ENCODE measurements at places on chromosomes 11 and 22. TPM values are rescaled to one million over a fixed set of nuclear protein-coding genes. Genes with fewer than 3 reads are reported as not detected.
A peak's percentile ranks its signal among the peaks of the same experiment; 100 is the strongest.

NOX4 gene
- total RNA-seq: not detected

DNA sequence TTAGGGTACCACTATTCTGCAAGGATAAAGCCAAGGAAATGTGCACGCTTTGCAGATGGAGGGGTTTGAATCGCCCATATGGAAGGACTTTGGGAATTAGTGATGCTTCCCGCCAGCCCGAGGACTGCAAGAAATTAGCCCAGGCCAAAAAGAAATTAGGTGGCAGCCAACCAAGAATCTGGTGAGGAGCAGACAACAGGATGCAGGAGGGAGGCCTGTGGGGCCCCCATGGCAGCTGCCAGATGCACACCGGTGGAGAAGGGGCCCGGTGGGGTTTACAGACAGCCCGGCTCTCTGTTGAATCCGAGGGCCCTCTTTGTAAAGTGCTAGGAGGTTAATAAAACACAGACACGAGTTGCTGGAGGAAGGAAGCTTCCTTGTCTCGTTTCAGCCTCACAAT is 73.5 kb downstream of the TIMP3 start:
- no peak for DNase-seq
- peaks cover 5% of the 10 kb centered on the region for H3K27me3 ChIP-seq
- no peaks in the 10 kb centered on the region for H3K4me1 ChIP-seq

- no peak overlapping the region for H3K4me3 ChIP-seq
- H3K27ac ChIP-seq: no peak overlapping the region
These were observed 19.6 kb upstream of the IL18BP start for GRCh38 chr11:71979094-71979493.

GRCh38 chr22:46165977-46166376 is 15.7 kb downstream of the PPARA start:
- no peaks in the 10 kb centered on the region for H3K36me3 ChIP-seq
- H3K27me3 ChIP-seq: no peaks in the 10 kb centered on the region
- H3K4me3 ChIP-seq: no peak overlapping the region
- no peak overlapping the region for H3K27ac ChIP-seq
- no peak for DNase-seq

DNA sequence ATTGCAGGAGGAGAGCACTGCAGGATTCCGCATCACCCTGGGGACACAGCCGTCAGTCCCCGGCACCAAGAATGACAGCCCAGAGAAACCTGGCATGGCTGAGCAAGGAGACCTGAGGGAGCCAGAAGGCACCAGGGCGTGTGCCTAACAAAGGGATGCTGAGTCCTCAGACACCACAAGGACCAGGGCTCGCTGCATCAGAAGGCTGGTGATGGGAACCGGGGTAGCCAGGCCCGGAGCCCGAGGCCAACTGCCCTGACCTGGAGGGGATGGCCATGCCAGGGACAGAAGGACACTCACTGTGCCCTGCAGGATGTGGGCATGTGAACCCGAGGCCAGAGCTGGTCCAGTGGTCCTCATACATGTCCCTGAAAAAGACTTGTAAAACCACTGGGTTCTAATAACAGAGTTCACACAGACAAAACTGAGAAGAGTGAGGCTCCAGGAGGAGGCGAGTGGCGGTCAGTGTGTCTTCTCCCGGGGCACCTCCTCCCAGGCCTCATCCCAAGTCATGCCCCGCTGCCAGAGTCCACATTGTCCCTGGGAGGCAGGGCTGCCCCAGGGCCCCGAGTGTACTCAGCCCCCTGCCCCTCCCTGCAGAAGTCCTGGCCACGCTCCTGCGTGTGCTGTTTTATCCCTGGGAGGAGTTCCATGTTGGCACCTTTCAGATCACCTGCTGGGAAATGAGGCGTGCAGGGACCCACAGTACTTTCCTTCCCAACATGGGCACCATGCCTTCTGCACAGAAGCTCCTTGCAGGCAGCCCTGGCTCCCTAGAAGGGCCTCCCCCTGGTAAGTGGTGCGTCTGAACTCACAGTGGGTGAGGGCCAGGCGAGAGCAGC is 42.5 kb downstream of the TBX1 start:
- no peak for DNase-seq
- no peaks in the 10 kb centered on the region for H3K27me3 ChIP-seq
- no peak overlapping the region for H3K4me3 ChIP-seq
- H3K27ac ChIP-seq: no peak overlapping the region

- H3K27me3 ChIP-seq: no peaks in the 10 kb centered on the region
- H3K4me3 ChIP-seq: no peak overlapping the region
- no peak overlapping the region for H3K27ac ChIP-seq
- DNase-seq: no peak
- H3K36me3 ChIP-seq: peaks cover 11% of the 10 kb centered on the region
- H3K4me1 ChIP-seq: peaks cover 22% of the 10 kb centered on the region
These were observed 2.2 kb downstream of the C11orf24 start for GRCh38 chr11:68269414-68270081.

DNA sequence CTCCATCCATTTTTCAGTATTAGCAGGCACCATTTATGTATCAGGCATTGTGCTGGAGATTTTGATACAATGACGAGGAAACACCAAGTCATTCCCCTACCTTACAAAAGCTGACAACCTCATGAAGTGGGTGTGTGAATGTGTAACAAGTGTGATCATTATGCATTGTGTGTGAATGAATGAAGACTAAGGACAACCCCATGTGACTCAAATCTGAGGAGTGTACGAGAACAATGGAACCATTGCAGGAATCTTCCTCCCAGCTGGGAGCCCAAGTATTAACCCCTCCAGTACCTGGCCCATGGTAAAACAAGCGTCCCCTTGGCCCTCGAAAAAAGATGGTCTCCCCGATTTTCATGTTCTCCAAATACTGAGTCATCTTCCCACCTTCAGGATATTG is 4.4 kb downstream of the CYB5R2 start:
- H3K4me1 ChIP-seq: peaks cover 21% of the 10 kb centered on the region
- DNase-seq: no peak
- peaks cover 13% of the 10 kb centered on the region for H3K27me3 ChIP-seq
- peaks cover 2% of the 10 kb centered on the region for H3K36me3 ChIP-seq

GRCh38 chr22:27699383-27700019 is 102.1 kb downstream of the MN1 start:
- no peaks in the 10 kb centered on the region for H3K36me3 ChIP-seq
- DNase-seq: no peak
- H3K27ac ChIP-seq: no peak overlapping the region
- H3K4me1 ChIP-seq: no peaks in the 10 kb centered on the region
- H3K27me3 ChIP-seq: peaks cover 2% of the 10 kb centered on the region

- no peaks in the 10 kb centered on the region for H3K36me3 ChIP-seq
- H3K4me1 ChIP-seq: peaks cover 3% of the 10 kb centered on the region
- no peak overlapping the region for H3K27ac ChIP-seq
These were observed 36.3 kb upstream of the CFAP300 start for GRCh38 chr11:102010776-102011494.

DNA sequence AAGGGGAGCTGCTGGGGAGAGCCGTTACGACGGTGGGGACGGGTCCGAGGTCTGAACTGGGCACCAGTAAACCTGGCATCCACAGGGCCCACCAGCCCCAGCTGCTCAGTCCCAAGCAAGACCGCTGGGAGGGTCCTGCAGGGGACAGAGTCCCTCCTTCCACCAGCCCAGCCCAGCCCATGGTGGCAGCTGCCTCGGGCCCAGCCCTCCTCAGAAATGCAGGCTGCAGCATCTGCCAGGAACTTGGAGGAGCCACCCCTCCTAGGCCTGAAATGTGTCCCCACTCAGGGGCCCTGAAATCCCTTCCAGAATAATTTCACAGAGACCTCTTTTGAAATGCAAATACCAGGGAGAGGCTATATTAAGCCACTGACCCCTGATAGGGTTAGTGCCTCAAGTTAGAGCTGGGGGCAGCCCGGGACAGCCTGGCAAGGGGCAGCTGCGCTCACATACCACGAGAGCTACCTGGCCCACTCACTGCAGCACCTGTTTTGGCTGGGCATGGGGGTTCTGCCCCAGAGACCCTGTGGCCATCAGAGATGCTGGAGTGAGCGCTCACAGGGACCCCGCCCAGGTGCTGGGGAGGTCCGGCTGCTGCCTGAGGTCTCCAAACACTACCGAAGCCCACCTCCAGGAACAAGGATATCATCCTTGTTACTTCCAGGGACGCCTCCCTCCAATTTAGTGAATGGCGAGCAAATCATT is 53.1 kb downstream of the CELSR1 start:
- H3K4me1 ChIP-seq: peaks cover 13% of the 10 kb centered on the region
- no peak overlapping the region for H3K27ac ChIP-seq
- DNase-seq: no peak
- H3K4me3 ChIP-seq: no peak overlapping the region
- H3K36me3 ChIP-seq: no peaks in the 10 kb centered on the region

DNA sequence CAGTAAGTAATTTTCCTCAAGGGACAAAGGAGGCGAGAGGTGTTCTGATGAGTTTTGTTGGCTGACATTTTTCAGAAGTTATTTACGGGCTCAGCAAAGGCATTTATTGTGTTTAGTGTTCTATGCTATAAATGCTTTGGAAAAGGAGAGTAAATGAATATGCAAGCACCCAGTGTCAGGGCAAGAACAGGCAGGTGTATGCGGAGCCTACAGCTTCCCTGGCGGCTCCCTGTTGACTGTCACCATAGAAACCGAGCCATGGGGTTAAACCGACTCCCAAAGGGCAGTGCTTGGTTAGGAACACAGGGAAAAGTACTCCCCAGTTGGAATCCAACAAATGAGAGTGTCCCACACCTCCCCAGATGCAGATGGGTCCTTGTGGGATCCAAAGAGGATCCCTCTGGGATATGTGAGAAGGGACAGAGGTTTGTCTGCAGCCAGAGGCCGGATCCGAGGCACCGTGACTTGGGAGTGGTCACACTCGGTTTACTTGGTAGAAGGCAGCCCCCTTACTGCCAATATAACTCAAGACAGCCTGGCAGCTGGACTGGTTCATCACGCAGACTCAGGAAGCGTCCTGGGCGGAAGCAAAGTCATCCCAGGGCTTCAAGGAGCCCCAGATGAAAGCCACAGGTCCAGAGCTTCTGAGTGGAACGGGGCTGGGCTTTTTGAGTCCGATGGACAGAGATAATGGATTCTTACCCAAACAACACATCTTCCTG is 329.7 kb downstream of the CTTN start:
- H3K4me3 ChIP-seq: no peak overlapping the region
- no peaks in the 10 kb centered on the region for H3K27me3 ChIP-seq

DNA sequence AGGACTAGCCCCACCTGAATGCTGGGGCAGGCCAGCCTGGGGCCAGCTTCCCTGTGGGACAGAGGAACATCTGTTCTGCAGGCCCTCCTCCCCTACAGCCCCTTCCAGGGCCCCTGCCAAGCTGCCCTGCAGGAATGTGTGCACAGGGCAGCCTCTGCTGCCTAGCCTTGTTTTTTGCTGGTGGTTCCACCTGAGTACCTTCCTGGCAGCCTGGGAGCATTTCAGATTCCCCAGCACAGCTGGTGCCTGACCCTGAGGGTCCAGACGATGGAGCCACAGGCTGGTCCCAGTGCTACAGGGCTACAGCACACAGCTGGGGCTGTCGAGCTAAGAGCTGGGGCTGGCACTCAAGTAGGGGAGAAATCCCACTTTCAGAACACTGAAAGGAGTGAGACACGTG is 22.3 kb upstream of the GPR83 start:
- no peaks in the 10 kb centered on the region for H3K27me3 ChIP-seq
- no peak for DNase-seq
- H3K27ac ChIP-seq: no peak overlapping the region
- H3K4me1 ChIP-seq: no peaks in the 10 kb centered on the region

GRCh38 chr11:1946812-1947484 is at the start of gene MRPL23:
Gene MRPL23, plus strand, starts transcription at chr11:1947332. Its CDS starts 31 bp downstream, at chr11:1947363.
- H3K4me3 ChIP-seq: no peak within 1 kb of the TSS
- H3K4me1 ChIP-seq: no peaks in the 10 kb centered on the region
- DNase-seq: peak; percentile 33
- no peaks in the 10 kb centered on the region for H3K27me3 ChIP-seq
- no peak within 1 kb of the TSS for H3K27ac ChIP-seq

DNA sequence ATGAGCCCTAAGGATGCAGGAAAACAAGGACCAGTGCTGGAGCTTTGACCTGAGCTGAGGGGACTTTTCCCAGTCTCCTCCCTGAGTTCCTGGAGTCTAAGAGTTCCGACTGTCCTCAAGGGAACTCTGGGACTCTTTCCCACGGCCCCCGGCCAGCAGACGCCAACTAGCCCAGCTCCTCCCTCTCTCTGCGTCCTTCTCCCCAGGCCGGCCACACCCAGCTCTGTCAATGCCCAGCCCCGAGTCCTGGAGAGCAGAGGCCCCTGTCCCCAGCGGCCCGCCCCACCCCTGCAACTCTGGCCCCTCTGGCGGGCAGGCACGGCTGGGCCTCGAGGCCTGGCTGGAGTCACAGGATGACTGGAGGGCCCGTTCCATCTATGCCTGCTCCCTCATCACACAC is 29.8 kb downstream of the NECTIN1 start:
- no peaks in the 10 kb centered on the region for H3K4me1 ChIP-seq
- H3K36me3 ChIP-seq: no peaks in the 10 kb centered on the region
- H3K27me3 ChIP-seq: no peaks in the 10 kb centered on the region
- no peak for DNase-seq

DNA sequence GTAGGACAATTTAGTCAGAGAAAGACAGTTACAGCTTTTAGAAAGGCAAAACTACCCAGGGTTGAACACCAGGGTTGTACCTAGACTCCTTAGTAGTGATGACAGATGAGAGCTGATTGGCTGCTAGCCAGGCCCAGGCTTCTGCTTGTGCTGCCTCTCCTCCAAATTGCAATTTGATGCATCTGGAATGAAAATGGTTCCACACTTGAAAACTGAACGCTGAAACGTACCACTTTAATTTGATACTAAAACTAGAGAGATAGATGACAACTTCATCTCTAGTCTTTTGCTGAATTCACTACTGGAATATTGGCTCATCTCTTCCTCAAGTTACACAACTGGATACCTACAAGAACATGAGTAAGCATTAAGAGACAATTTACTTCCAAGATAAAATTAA is 19.2 kb upstream of the FNBP4 start:
- no peak overlapping the region for H3K27ac ChIP-seq
- H3K4me1 ChIP-seq: peaks cover 4% of the 10 kb centered on the region
- no peak overlapping the region for H3K4me3 ChIP-seq

GRCh38 chr11:103907548-103908455 is 128.6 kb upstream of the DDI1 start:
- no peak overlapping the region for H3K4me3 ChIP-seq
- no peaks in the 10 kb centered on the region for H3K4me1 ChIP-seq
- no peaks in the 10 kb centered on the region for H3K36me3 ChIP-seq
- H3K27ac ChIP-seq: no peak overlapping the region
- H3K27me3 ChIP-seq: no peaks in the 10 kb centered on the region

Measured in activated CD4-positive, alpha-beta memory T cell treated with anti-CD3 and anti-CD28 coated beads for 36 hours (primary cell).